ENCODE measurements at places on chromosomes 1 and 21. TPM values are rescaled to one million over a fixed set of nuclear protein-coding genes. Genes with fewer than 3 reads are reported as not detected.
A peak's percentile ranks its signal among the peaks of the same experiment; 100 is the strongest.

GRCh38 chr1:214707306-214708087 lies 104.5 kb downstream of the CENPF start:
- DNase-seq = no peak

- DNase-seq = no peak
Observed at GRCh38 chr1:17880449-17880848, 125.3 kb downstream of the ACTL8 start.

DNA sequence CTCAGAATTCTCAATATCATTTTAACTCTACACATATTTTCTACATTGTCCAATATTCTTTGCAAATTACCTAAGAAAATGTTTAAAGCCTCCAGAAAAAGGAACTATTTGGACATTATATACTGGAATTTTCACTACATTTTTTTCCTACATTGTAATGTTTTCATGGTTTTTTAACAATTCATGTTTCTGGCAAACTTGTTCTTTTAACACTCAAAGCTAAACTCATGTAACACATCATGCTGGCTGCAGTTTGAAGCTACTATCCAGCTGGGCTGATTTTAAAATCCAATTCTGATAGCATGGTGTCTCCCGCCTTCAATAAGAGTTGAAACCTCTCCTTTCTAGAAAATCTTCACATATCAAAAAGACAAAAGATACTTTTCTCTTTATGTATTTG lies 52.0 kb downstream of the TGFBR3 start:
- peak; percentile 61 for DNase-seq

- no peak for DNase-seq
Observed at GRCh38 chr1:177077006-177077405, 87.5 kb downstream of the ASTN1 start.

DNA sequence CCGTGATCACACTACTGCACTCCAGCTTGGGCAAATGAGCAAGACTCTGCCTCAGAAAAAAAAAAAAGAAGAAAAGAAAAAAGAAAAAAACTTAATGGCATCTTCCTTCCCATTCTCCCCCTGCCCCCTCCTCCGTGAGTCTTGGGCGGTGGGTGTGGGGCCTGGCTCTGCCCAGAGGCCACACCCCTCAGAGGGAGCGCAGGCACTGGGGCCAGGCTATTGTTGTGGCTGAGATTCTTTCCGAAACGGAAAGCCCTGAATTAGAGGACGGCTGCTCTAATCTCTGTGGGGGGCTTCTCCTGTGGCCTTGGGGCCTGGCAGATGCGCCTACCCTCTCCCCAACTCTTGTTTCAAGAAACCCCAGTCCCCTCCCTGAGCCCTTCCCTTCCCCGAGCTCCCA lies 4.1 kb upstream of the FAM110D start:
- DNase-seq = no peak

The CAP1 gene
- polyA plus RNA-seq = 72.1 TPM

The TAF12 gene
- polyA plus RNA-seq = 25.2 TPM

Measured in forelimb muscle (tissue), 1 donor.